ENCODE measurements at places on chromosomes 11 and 22. TPM values are rescaled to one million over a fixed set of nuclear protein-coding genes. Genes with fewer than 3 reads are reported as not detected.

- H3K4me3 ChIP-seq = no peak overlapping the region
- no peak for DNase-seq
- H3K36me3 ChIP-seq = peaks cover 4% of the 10 kb centered on the region
- no peaks in the 10 kb centered on the region for H3K27me3 ChIP-seq
- H3K4me1 ChIP-seq = peaks cover 8% of the 10 kb centered on the region
Observed at GRCh38 chr22:38115423-38116205, 5.1 kb upstream of the BAIAP2L2 start.

DNA sequence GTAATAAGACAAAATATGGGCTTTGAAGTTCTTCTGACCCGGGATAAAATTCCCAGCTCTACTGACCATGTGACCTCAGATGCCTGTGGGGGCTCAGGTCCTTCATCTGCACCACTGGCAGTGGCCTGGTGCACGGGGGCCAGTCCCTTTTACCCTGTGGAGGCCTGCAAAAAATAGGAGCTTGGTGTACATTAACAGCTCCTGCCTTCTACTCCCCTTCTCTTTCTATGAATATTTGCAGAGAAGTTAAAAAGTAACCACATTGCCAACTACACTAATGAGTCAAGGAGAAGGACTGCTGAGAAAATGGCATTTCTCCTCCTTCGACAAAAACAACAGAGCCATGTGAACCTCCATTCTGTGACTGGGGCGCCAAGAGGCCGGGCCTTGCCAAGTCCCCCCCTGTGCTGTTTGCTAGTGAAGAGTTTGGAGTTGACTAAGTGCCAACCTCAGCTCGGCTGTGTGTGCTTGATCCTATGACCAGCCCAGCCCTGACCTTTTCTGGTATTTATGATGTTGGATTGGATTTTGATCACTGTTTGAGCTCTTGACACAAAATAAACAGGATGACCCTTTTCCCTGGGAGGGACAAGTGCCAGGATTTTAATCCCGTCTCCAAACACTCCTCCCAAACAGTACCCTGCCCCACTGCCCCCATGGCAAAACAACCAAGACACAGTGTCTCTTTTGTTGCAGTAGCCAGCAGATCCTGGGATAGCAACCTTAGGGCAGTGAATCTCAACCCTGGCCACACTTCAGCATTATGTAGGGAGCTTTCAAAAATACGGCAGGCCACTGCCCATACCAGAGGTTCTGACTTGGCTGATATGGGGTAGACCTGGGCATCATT is 380.1 kb downstream of the LARGE1 start:
- no peak overlapping the region for H3K4me3 ChIP-seq
- no peaks in the 10 kb centered on the region for H3K27me3 ChIP-seq
- peaks cover 2% of the 10 kb centered on the region for H3K4me1 ChIP-seq
- no peak overlapping the region for H3K27ac ChIP-seq

- peaks cover 3% of the 10 kb centered on the region for H3K36me3 ChIP-seq
- H3K27me3 ChIP-seq = no peaks in the 10 kb centered on the region
- peaks cover 66% of the 10 kb centered on the region for H3K4me1 ChIP-seq
- DNase-seq = no peak
Observed at GRCh38 chr11:118911113-118911879, 14.4 kb downstream of the BCL9L start.

- H3K4me3 ChIP-seq = no peak overlapping the region
- H3K27ac ChIP-seq = no peak overlapping the region
- no peaks in the 10 kb centered on the region for H3K27me3 ChIP-seq
- DNase-seq = no peak
- no peaks in the 10 kb centered on the region for H3K36me3 ChIP-seq
Observed at GRCh38 chr11:88644724-88645123, 307.2 kb upstream of the CTSC start.

GRCh38 chr11:9784602-9785315 is 120.9 kb downstream of the SWAP70 start:
- H3K27me3 ChIP-seq = no peaks in the 10 kb centered on the region
- H3K27ac ChIP-seq = peak overlapping the region; percentile 6
- DNase-seq = no peak
- H3K36me3 ChIP-seq = peaks cover 3% of the 10 kb centered on the region
- no peak overlapping the region for H3K4me3 ChIP-seq

DNA sequence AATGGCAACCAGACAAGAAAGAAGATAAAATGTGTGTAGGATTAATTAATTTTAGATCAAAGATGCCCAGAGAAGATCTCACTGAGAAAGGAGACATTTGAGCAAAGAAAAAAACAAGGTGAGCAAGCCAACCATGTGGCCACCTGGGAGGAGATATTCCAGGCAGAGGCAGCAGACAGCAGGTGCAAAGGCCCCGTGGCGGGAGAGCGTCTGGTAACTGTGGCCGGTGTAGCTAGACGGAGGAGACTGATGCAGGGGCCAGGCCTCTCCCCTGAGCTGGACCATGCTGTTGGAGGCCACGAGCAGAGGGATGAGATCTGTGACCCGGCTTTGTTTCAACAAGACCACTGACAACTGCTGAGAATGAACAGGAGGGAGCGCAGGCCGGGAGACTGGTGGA is 23.6 kb downstream of the NECTIN1 start:
- H3K27me3 ChIP-seq = peaks cover 36% of the 10 kb centered on the region
- no peak overlapping the region for H3K4me3 ChIP-seq
- H3K27ac ChIP-seq = peak overlapping the region; percentile 8
- H3K36me3 ChIP-seq = peaks cover 8% of the 10 kb centered on the region
- H3K4me1 ChIP-seq = peaks cover 8% of the 10 kb centered on the region
- DNase-seq = no peak

The KCNE3 gene
- 0.40 TPM for total RNA-seq

The FUT4 gene
- total RNA-seq = 3.6 TPM

- H3K27ac ChIP-seq = no peak overlapping the region
- H3K4me1 ChIP-seq = peaks cover 33% of the 10 kb centered on the region
- H3K4me3 ChIP-seq = no peak overlapping the region
- no peak for DNase-seq
- H3K27me3 ChIP-seq = no peaks in the 10 kb centered on the region
Observed at GRCh38 chr11:63667995-63668795, 3.0 kb downstream of the ATL3 start.

GRCh38 chr11:128927108-128927461 is 15.6 kb downstream of the TP53AIP1 start:
- no peaks in the 10 kb centered on the region for H3K36me3 ChIP-seq
- H3K4me1 ChIP-seq = peaks cover 9% of the 10 kb centered on the region
- H3K27me3 ChIP-seq = peaks cover 43% of the 10 kb centered on the region
- H3K27ac ChIP-seq = no peak overlapping the region

GRCh38 chr11:67437082-67437808 is at the start of gene PTPRCAP:
Gene PTPRCAP, minus strand, starts transcription at chr11:67437682. Its CDS starts 63 bp downstream, at chr11:67437619.
- peak; percentile 75 for DNase-seq
- no peaks in the 10 kb centered on the region for H3K27me3 ChIP-seq
- peaks cover 58% of the 10 kb centered on the region for H3K4me1 ChIP-seq
- no peaks in the 10 kb centered on the region for H3K36me3 ChIP-seq

DNA sequence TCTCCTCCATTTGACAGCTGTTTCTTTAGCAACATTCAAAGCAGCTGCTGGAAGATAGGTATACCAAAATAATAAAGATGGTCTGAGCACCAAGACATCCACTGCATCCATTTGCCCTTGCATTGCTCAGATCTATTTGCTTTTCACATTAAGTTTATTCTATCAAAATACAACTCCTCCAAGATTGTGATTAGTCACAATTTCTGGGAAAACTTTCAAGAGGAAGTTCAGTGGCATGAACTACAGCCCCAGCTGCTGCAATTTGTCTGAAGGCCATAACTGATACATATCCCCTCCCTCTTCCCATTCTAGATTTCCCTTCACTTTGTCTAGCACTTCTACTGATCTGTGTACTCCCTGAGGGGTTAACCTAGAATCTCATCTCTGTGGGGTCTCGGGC is 117.5 kb upstream of the CEP126 start:
- no peaks in the 10 kb centered on the region for H3K4me1 ChIP-seq
- no peak overlapping the region for H3K4me3 ChIP-seq
- no peak overlapping the region for H3K27ac ChIP-seq
- DNase-seq = no peak
- H3K36me3 ChIP-seq = no peaks in the 10 kb centered on the region

GRCh38 chr11:27848423-27848822 is 148.2 kb upstream of the BDNF start:
- no peaks in the 10 kb centered on the region for H3K27me3 ChIP-seq
- H3K4me1 ChIP-seq = no peaks in the 10 kb centered on the region
- no peak for DNase-seq
- no peaks in the 10 kb centered on the region for H3K36me3 ChIP-seq

DNA sequence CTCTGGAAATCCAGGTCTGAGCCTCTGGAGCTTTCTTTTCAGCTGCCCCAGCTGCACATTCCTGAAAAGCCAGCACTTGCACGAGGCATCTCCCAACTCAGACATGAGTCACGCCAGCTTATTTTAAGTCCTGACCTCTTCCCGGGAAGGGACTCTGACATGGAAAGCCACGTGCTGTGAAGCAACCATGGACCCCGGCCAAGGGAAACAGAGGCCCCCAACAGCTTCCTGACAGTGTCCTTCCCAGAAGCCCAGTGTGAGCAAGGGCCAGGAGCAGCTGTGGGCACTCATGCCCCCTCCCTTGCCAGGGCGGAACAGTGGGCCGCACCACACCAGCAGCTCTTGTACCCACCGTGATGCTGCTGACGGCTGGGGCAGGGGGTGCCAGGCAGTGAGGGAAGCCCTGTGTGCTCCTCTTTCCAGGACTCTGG is 118.8 kb upstream of the CADM1 start:
- no peaks in the 10 kb centered on the region for H3K36me3 ChIP-seq
- no peak for DNase-seq
- H3K4me3 ChIP-seq = no peak overlapping the region
- H3K27ac ChIP-seq = no peak overlapping the region
- no peaks in the 10 kb centered on the region for H3K4me1 ChIP-seq

GRCh38 chr22:38097557-38098409 is 12.7 kb downstream of the BAIAP2L2 start:
- H3K4me3 ChIP-seq = no peak overlapping the region
- H3K27me3 ChIP-seq = no peaks in the 10 kb centered on the region
- H3K36me3 ChIP-seq = peaks cover 6% of the 10 kb centered on the region
- no peak overlapping the region for H3K27ac ChIP-seq

DNA sequence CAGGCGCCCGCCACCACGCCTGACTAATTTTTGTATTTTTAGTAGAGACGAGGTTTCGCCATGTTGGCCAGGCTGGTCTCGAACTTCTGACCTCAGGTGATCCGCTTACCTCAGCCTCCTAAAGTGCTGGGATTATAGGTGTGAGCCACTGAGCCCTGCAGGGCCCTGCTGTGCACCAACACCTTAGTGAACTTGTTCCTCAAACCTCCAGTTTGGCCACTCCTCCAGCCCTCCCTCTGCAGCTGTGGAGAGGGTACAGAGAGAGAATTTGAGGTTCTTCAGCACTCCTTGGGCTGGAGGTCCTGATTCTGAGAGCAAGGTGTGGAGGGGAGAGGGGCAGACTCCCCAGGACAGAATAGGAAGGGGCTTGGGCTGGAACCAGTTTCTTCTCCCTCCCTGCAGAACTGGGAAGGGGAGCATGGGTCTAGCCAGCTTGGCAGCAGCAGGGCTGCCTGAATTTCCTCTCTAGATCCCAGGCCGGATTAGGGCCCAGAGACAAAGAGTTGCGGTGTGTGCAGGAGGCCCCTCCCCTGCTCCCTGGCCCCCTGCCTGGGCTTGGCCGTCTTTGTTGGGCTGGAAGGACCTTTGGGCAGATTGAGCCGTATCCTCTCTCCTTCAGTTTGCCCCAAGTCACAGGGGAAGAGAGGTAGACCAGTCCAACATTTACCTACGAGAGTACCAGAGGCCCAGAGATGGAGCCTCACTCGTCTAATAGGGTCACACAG is 2.3 kb upstream of the PEX16 start:
- H3K4me1 ChIP-seq = peaks cover 46% of the 10 kb centered on the region
- H3K27me3 ChIP-seq = no peaks in the 10 kb centered on the region
- H3K4me3 ChIP-seq = peak overlapping the region; percentile 69

DNA sequence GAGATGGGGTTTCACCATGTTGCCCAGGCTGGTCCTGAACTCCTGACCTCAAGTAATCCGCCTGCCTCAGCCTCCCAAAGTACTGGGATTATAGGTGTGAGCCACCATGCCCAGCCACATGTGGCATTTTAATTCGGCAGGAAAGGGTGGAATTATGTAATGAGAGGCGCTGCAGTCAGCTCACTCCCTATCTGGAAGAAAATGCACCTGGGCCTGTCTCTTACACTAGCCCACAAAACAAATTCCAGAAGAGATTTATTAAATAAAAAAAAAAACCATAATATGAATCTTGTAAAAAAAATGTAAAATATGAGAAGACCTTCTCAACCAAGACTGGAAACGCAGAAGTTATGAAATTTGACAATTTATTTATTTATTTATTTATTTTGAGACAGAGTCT is 8.2 kb upstream of the KAT5 start:
- peaks cover 21% of the 10 kb centered on the region for H3K27me3 ChIP-seq
- no peak overlapping the region for H3K27ac ChIP-seq
- DNase-seq = no peak
- H3K4me3 ChIP-seq = peak overlapping the region; percentile 25

DNA sequence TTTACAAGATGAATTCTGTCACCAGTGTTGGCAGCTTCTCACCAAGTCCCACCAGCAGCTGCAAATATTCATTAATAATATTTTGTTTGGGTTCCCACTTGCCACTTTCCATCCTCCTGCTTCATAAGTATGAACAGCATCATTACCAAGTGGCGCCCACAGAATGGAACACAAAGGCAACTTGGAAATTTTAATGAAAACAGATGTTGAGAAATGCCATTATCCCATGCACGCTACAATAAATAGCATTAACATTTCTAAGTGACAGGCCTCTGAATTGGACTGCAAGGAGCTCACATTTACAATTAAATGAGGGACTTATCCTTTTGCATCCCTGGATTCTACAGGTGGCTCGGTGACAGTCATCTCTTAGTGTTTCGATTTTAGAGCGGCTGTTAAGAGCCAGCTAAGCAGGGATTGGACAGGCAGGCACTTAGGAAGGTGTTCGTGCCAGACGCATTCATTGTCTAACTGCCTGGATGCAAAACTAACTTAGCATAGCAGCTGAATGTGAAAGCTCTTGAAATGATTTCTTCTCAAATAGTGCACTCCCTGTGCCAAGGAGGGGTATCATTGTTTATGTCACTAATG is 170.3 kb downstream of the KIRREL3 start:
- peaks cover 21% of the 10 kb centered on the region for H3K27me3 ChIP-seq
- H3K27ac ChIP-seq = no peak overlapping the region
- H3K4me3 ChIP-seq = no peak overlapping the region
- DNase-seq = no peak
- no peaks in the 10 kb centered on the region for H3K36me3 ChIP-seq

DNA sequence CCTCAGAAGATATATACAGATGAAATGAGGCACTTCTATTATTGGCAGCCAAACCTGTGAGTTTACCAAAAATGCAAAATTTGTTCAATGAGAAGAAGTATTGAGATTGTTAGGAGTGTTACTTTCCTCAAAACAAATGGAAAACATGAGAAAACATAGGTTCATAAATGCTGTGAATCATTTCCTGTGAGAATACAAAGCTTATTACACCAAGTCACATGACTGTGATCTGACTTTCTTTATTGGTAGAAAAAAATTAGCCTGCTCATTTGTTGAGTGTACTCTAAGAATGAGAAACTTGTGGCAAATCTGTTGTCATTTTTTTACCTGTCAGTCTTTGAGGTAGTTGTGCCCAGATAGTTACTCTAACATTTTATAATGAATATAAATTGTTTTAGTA is 215.1 kb downstream of the TMEM135 start:
- DNase-seq = no peak
- no peak overlapping the region for H3K27ac ChIP-seq
- H3K36me3 ChIP-seq = no peaks in the 10 kb centered on the region
- peaks cover 14% of the 10 kb centered on the region for H3K4me1 ChIP-seq

Measured in T-helper 17 cell (primary cell).